ENCODE measurements at places on chromosomes 16 and 17. TPM values are rescaled to one million over a fixed set of nuclear protein-coding genes. Genes with fewer than 3 reads are reported as not detected.

RAB37 gene
- not detected for total RNA-seq

NARF gene
- 68.9 TPM for total RNA-seq

DNA sequence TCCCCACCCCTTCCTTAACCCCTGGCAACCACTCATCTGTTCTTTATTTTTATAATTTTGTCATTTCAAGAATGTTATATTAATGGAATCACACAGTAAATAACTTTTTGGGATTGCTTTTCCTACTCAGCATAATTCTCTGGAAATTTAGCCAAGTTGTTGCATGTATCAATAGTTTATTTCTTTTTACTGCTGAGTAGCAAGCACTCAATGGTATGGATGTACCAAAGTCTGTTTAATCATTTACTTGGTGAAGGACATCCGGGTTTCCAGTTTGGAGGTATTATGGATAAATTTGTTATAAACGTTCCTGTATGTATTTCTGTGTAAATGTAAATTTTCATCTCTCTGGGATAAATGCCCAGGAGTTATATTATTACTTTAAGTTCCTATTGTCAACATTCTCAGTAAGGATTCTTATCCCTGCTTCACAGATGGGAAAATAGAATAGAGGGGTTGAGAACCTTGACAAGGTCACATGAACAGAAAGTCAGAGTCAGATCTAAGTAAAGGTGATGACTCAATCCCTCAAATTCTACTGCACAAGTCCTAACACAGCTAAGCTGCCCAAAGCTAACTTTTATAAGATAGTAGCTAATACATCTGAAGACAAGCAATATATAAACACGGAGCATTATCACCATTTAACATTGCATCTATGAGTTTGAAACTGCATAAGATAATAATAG lies 62.4 kb upstream of the MTMR4 start:
- DNase-seq: no peak
- H3K4me3 ChIP-seq: no peak overlapping the region
- no peaks in the 10 kb centered on the region for H3K36me3 ChIP-seq
- H3K27me3 ChIP-seq: no peaks in the 10 kb centered on the region
- no peak overlapping the region for H3K27ac ChIP-seq
- peaks cover 21% of the 10 kb centered on the region for H3K4me1 ChIP-seq

DNA sequence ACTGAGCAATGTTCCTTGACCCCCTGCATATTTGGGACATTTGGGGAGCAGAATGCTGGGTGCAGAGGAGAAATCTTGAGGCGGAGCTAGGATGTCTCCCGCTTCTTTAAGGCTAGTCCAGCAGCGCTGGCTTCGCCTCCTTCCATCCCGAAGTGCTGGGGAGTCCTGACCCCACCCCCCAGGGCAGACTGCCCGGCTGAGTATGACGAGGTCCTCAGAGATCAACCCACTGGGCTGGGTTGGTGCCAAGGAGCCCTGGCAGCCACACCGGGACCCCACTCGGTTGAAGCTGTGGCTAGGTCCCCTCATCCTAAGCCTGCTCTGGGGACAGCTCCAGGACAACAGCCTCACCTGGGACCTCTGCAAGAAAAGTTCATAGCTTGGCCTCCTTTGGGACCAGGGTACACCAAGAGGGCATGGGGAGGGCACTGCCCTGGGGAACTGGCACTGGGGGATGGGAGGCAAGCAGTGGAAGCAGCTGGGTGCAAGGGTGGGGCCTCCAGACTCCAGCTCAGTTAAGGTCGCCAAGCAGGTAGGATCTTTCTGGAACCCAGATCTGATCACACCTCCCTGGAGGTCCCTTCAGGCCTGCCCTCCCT lies 11.0 kb downstream of the RHBDF2 start:
- H3K27me3 ChIP-seq: no peaks in the 10 kb centered on the region
- peaks cover 18% of the 10 kb centered on the region for H3K4me1 ChIP-seq
- DNase-seq: no peak

FKBP10 gene
- total RNA-seq: 584 TPM

DNA sequence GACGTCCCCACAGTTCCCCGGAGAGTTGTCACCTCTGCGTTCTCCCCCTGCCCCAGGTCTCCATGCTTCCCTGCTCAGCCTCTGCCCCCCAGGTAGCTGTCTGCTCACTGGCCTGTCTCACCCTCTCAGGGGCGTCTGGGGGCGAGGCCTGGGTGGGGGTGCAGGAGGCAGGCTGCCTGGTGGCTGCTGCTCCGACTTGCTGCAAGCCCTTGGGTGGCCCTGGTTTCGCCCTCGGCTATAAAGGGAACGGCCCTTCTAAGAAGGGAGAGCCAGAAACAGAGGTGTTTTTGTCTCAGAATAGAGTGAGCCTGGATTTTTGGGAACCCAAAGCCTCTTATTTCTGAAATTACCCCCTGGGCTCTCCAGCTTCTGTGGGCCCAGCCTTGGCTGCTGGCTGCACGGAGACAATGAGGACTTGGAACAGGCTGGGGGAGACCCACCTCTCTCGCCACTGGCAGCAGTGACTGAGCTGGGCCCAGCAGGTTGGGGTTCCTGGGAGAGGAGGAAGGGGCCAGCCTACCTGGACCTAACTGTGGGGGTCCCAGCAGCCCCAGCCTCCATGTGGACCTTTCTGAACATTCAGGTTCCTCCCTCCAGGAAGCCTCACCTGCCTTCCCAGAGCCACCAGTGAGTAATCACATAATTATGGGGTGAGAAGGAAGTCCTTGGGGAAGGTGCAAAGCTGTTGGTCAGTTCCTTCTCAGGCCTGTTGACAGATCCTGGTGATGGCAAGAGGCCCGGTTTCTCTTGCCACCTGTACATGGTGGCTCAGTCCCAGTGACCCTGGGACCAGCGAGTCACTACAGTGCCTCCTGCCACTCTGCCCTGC lies 15.5 kb upstream of the SPNS2 start:
- peaks cover 6% of the 10 kb centered on the region for H3K4me1 ChIP-seq
- peaks cover 6% of the 10 kb centered on the region for H3K27me3 ChIP-seq
- H3K27ac ChIP-seq: no peak overlapping the region
- no peaks in the 10 kb centered on the region for H3K36me3 ChIP-seq
- no peak for DNase-seq
